GM12891 (cell line): ENCODE measurements at places on chromosomes 1 and 21.

- DNase-seq = no peak
Measured at GRCh38 chr1:197272791-197273190, 4.7 kb downstream of the CRB1 start.

DNA sequence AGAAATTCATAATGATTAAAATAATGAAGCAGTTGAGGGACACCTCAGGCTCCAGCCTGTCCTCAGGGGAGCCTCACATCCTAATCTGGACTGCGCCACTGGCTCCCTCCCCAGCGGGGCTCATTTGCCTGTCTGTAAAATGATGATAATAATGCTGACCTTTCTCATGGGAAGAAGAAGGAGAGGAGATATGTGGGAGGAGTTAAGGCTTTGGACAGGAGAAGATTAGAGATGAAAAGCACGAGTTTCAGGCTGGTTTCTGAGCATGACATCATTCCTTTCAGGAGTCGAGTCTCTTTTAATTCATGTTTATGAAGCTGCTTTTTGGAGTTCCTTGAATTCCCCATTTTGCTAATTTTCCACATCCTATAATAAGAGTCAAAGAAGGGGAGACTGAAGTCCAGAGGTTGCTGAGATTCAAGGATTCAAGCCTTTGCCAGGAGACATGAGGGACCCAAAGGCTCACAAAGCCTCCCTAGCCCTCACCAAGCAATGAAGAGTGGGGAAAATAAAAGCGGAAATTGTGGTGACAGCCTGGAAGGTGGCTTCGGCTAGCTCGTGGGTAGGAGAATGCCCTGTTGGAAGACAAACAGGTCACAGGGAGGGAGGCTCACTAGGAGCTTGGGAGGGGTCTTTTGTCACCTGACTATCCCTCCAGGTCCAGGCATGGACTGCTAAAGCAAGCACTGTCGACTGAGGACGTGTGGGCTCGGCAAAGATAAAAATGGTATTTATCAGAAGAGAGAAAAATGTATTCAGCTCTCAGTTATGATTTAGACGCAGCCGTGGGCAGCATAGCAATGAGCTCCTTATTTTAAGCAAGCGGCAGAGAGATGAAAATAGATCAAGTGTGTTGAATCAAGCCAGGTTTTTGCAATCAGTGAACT is 27.5 kb upstream of the STMN1 start:
- DNase-seq = no peak

GRCh38 chr1:226532553-226532952 is 16.0 kb upstream of the STUM start:
- DNase-seq = no peak

- DNase-seq = no peak
Measured at GRCh38 chr1:12565094-12565965, 52.7 kb downstream of the DHRS3 start.

DNA sequence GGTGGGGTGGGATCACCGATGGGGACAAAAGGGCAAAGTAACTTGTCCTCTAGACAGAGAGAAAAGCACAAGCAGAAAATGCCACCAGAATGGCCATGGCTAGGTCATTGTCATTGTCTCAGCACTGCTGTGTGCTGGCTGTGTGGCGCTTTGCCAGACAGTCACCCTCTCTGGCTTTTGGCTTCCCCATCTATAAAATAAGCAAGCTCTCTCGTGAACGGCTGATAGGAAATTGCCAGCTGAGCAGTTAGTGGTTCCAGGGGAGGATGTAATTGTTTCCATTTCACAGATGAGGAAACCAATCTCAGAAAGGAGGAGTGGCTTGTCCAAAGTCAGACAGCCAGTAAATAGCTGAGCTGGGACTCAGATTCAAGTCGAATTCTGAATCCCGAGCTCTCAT is 32.5 kb downstream of the PADI2 start:
- no peak for DNase-seq

DNA sequence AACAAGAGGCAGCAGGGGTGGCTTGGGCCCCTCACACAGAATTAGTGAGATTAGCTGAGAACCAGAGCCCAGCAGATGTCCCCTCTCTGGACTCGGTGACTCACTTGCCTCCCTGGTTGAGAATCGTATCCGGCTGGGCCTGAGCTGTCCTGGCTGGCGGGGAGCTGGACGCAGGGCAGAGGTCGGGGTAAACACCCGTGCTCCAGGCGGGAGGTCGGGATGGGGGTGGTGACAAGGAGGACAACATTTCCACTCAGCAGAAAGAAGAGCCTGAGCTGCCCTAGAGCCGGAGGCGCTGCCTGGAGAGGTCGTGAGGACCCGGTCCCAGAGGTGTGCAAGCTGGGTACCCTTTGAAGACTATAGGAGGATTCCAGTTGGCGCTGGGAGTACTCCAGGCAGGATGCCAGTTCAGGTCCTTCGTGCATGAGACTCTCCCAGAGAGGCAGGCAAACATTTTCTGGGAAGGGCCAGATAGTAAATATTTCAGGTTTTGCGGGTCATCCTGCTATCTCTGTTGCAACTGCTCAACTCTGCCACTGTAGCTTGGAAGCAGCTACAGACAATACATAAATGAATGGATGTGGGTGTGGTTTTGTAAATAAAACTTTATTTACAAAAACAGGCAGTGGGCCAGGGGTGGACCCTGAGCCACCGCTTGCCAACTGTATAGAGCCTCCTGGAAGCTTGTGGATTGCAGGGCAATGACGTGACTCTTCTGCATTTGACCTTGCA is 116.8 kb upstream of the WNT4 start:
- no peak for DNase-seq

DNA sequence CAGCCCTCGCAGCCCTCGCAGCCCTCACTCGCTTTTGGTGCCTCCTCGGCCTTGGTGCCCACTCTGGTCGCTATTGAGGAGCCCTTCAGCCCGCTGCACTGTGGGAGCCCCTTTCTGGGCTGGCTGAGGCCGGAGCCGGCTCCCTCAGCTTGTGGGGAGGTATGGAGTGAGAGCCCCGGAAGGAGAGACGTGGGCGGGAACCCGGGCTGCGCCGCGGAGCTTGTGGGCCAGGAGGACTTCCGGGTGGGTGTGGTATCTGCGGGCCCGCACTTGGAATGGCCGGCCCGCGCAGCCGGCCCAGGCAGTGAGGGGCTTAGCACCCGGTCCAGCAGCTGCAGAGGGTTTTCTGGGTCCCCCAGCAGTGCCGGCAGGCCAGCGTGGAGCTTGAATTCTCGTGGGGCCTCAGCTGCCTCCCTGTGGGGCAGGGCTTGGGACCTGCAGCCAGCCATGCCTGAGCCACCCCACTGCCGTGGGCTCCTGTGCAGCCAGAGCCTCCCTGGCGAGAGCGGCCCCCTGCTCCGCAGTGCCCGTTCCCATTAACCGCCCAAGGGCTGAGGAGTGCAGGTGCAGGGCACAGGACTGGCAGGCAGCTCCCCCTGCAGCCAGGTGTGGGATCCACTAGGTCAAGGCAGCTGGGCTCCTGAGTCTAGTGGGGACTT is 9.9 kb upstream of the CFHR2 start:
- DNase-seq = no peak

GRCh38 chr1:89604414-89604735 is 28.5 kb upstream of the LRRC8C start:
- DNase-seq = no peak

DNA sequence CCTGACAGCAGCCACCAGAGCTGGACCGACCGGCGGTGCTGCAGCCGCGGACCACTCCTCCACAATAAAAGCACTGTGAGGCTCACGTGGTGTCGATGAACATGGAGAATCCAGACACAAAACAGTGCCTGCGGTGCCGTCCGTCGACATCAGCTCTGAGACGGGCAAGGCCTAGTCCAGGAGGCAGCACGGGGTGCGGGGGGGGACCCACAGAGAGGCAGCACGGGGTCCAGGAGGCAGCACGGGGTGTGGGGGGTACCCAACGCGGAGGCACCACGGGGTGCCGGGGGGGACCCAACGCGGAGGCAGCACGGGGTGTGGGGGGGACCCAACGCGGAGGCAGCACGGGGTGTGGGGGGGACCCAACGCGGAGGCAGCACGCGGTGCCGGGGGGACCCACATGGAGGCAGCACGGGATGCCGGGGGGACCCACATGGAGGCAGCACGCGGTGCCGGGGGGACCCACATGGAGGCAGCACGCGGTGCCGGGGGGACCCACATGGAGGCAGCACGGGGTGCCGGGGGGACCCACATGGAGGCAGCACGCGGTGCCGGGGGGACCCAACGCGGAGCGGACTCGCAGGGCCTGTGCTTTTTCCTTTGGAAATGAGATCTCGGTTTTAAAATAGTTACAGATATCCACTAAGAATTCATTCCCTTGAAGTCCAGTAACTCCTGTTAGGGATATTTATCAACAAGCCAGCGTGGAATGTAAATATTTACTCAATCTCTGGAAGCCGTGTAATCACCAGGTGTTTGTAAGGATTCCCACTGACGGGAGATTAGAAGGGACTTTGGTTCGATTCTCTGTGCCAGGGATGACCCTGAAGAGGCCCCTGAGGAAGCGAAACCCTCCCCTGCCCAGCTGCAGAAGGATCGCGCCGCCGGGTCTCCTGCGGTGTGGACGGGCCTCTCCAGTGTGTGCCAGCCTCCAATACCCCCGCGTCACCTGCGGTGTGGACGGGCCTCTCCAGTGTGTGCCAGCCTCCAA is 52.1 kb downstream of the COL6A1 start:
- no peak for DNase-seq

GRCh38 chr1:24931146-24931467 is 1.0 kb upstream of the RUNX3 start:
- DNase-seq = no peak
